ENCODE measurements at places on chromosomes 2 and 18.

- DNase-seq, result no peak
Measured at GRCh38 chr18:61216051-61216450, 117.2 kb upstream of the CDH20 start.

- no peak for DNase-seq
Measured at GRCh38 chr2:237696461-237696860, 69.1 kb downstream of the LRRFIP1 start.

DNA sequence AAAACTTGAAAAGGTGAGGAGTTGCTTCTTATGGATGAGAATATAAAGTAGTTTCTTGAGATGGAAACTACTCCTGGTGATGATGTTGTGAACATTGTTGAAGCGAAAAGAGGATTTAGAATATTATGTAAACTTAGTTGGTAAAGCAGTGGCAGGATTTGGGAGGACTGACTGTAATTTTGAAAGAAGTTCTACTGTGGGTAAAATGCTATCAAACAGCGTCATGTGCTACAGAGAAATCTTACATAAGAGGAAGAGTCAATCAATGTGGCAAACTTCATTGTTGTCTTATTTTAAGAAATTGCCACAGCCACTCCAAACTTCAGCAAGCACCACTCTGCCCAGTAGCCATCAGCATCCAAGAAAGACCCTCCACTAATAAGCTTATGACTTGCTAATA lies 112.9 kb upstream of the ZEB2 start:
- DNase-seq, result no peak

DNA sequence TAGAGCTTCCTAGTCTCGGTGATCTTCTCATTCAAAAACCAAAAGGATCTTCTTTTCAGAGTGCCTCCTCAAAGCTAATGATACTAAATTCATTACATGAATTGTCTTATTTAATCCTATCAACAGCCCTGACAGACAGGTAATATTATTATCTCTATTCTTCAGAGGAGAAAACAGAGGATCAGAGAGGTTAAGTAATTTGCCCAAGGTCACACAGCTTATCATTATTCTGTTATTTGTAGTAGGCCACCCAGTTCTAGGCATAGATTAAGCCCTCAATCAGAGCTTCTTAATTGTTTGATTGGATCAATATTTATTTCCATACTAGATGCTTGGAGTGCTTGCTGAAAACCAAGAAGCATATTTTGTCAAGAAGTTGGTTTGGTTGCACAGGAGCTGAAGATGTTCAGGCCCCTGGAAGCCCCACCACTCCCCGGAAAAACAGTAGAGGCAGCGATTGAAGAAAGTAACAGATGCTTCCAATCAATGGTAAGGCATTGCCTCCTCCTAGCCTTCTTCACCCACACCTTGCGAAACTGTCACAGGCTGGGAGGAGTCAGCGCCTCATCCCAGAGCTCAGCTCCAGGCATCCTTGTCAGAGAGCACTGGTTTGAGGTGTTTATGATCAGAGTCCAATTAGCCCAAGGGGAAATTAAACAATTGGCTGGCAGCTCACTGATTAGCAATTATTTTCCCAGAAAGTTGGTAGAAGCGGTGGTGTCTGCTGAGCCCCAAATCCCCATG lies 487.2 kb downstream of the BCL11A start:
- DNase-seq, result no peak

- DNase-seq, result no peak
Measured at GRCh38 chr18:79523736-79524180, 128.0 kb downstream of the NFATC1 start.

- DNase-seq, result peak; percentile 67
Measured at GRCh38 chr2:290090-290722, 2.3 kb upstream of the ALKAL2 start.

GRCh38 chr18:61973273-61974115 lies 80.7 kb upstream of the RNF152 start:
- DNase-seq, result no peak

DNA sequence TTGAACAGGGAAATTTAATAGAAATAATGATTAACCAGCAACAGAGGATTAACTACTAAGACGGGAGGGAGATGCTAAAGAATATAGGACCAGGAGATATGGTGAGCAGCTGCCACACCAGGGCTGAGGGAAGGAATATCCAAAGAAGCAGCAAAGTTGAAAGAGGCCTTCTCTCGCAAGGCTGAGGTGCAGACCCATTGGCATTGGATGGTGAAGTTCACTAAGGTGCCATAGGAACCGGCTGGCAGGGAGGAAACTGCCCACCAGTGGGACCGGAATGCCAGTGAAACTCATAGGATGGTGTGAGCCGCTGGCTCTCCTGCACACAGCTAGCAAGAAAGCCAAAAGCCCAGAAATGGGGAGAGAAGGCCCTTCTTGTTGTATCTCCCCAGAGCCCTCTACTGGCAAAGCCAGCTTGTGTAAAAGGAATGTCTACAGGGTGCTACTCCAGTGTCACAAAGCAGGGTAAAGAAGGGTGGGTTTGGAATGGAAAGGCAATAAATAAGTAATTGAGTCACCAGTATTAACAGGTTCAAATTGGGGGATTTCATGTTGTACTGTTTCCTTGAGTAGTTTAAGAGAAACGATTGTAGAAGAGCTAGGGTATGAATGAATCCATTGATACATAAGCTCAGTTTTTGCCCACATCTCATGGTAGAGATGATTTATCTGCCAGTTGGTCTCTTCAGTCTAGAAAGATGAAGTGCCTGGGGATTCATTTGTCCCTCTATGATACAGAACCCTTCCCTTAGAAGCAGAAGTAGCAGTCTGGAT lies 36.0 kb downstream of the FARP2 start:
- peak; percentile 46 for DNase-seq

DNA sequence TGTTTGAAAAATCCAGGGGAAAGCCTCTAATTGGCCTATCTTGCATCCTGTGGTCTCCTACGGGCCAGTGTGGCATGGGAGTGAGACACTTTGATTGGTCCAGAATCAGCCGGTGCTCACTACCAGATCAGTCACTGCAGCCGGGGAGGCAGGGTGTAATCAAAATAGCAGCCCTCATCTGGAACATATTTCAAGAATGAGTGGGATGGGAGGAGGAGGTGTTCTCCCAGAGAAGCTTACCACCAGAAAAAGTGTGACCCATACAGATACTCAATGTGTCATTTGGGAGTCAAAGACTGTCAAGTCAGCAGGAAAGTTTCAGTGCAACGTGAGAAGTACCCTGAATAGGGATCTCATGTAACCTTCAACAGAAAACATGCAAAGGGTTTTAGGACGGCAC lies 393.9 kb upstream of the SLC14A2 start:
- no peak for DNase-seq
